ENCODE measurements at places on chromosomes 12 and 14.

GRCh38 chr12:109999983-110000505 is 814 bp downstream of the ANKRD13A start:
- peak; percentile 31 for DNase-seq

DNA sequence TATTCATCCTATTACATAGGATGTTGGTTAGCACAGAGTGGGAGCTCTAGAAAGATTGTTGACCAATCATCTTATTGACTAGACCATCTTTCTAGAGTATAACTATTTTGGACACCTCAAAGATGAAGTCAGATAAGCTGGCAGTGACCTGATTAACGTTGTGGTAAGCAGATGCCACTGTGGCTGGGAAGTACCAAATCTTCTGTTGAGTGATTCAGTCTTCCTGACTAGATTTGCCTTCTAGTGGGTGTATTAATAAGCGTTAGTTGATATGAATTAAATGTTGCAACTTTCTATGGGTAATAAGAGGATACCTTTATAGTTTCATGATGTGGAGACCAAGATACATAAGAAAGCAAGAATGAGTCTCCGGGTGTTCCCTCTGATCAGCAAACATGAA is 51.2 kb upstream of the HELB start:
- no peak for DNase-seq

- no peak for DNase-seq
Measured at GRCh38 chr12:40828593-40828990, 136.4 kb downstream of the CNTN1 start.

DNA sequence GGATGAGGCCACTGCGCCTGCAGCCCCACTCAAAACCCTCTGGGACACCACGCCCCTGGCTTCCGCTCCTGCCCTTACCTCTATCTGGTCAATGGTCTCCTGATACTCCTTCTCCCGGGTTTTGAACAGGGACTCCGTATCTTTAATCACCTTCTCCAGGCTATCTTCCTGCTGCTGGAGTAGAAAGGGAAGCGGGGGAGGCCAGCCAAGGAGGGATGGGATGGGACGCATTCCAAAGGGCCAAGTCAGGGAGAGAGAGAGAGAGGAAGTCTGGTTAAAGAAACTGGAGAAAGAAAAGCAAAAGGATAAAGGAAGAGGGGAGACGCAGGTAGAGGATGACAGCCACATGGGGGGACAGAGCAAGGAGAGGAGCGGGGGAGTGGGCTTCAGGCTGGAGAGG is 7.9 kb downstream of the IFFO1 start:
- peak; percentile 79 for DNase-seq

DNA sequence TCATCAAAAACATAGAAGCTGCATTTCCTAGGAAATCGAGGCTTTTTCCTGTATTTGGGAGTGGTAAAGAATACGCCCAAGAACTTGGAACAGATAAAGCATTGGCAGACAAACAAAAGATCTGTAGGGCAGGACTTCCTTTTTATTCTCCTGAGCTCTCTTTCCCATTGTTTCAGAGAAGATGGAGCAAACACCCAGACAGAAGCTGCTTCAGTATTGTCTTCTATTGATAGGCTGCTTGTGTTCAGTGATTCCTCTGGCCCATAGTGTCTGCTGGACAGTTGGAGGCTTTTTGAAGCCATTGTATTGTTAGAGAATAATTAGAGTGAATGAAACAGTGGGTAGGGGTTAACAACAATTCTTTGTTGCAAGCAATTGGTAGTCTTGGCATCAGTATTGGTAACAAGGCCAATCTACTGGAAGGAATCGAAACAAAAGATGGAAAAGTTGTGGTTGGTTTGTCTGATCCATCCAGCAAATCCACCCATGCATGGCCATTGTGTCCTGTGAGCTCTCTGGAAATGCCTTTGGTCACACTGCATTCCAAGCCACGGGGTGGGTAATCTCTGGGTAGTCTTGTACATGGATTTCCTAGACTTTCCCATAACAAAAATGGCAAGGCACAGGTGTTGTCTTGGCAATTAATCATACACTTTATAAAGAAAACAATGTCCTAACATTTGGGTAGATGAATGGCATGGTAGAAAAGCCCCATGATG is 424.8 kb downstream of the RAD51B start:
- no peak for DNase-seq

- no peak for DNase-seq
Measured at GRCh38 chr12:65918021-65918420, 93.7 kb downstream of the HMGA2 start.

- DNase-seq: no peak
Measured at GRCh38 chr14:50357753-50358395, 38.8 kb downstream of the CDKL1 start.

DNA sequence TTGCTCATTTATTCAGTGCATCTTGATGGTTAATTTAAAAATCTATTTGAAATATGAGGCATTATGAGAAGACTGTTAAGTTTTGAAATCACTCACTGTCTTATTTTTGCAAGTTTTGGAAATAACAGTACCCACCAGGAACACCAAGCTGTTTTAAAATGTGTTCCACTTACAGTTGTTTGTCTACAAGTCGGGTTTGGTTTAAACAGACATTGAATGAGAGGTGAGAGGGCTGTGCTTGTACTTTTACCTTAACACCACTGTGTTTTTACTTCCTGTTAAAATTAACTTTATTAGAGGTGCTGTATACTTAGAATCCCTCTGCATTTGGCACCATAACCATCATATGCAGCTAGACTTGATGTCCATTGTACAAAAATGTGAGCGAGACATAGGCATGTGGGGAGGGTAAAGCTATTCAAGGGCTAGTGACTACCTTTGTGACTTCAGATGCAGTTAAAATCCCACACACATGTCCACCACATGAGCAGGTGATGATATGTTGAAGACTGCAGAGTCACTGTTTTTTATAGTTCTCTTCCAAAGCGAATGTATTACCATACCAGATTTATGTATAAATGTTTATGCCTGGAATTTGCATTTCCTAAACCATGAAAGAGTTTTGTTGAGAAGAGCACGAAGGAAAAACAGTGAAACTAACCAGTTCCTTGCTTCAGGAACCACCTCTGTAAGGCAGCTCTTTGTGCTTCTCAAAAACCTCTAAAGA is 12.9 kb downstream of the ELK3 start:
- no peak for DNase-seq

GRCh38 chr12:28378736-28379135 is 188.5 kb downstream of the CCDC91 start:
- peak; percentile 91 for DNase-seq

- DNase-seq: no peak
Measured at GRCh38 chr14:52312931-52313355, 1.2 kb upstream of the PTGER2 start.

DNA sequence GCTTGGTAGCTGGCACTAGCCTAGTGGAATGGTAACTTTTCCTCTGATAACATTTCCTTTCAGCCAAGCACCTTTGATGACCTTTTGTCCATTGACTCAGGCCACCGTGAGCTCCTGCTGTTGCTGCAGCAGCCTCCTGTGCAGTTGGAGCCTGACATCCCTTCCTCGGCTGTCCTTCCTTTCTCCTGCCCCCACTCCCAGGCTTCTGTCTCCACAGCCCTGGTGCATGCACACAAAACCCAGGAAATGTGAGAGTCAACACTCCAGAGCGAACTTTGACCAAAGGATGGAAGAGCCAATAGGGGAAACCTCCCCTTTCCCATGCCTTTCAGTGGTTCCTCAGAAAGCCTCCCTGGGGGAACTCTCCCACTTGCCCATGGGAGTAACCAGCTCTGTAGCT is 115.0 kb downstream of the TMEM260 start:
- no peak for DNase-seq

- DNase-seq: peak; percentile 93
Measured at GRCh38 chr12:75944097-75944904, 87.3 kb downstream of the PHLDA1 start.

DNA sequence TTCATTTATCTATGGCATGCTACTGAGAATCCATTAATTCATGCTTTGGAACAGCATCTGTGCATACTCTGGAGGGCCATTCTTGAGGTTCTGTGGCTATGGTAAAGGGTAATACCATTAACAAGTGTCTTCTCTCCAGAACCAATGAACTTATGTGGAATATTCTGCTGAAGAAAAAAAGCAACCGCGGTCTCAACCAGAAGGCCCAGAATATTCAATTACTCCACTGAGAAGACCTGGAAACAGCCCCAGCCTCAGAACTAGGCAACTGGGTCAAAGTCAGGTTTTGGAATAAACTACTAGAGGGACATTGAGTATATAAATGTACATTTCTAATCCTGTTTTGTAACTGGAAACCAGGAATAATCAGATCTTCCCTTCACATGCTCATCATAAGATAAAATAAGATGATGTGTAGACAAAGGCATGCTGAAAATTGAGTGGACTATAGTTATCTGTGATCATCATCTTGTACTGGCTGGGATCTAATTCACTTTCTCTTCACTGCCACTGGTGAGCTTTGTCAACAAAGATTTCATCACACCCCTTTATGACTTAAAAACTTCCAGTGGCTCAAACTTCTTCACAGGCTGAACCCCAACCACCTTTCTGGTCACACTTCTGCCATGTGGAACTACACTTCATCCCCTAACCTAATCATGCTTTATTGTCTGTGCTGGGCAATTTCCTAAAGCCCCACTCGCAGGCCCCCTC is 6.0 kb downstream of the SPTB start:
- DNase-seq: no peak

GRCh38 chr12:76583301-76583700 is 23.7 kb upstream of the OSBPL8 start:
- no peak for DNase-seq

GRCh38 chr12:85865890-85866289 is 8.2 kb upstream of the NTS start:
- no peak for DNase-seq

Measured in astrocyte of the spinal cord (primary cell).